ENCODE measurements at places on chromosomes 3 and 15. TPM values are rescaled to one million over a fixed set of nuclear protein-coding genes. Genes with fewer than 3 reads are reported as not detected.

DNA sequence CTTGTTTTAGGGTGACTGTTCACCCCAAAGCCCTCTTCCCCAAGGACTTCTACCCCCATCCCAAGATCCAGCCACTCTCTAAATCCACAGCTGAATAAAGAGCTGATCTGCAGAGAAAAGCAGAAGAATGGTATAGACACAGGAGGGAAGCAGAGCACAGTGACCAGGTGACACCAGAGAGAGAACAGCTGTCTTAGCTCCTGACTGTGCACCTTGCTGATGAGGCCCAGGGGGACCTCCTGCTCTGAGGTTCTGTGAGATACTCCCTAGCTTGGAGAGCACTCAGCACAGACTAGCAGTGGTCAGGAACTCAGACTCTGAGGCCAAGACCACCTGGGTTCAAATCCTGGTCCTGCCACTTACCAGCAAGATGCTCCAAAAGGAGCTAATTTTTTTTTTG, 17.7 kb downstream of the MCF2L2 start:
- no peak for DNase-seq

GRCh38 chr3:9183811-9184460, 65.5 kb downstream of the SRGAP3 start:
- no peak for DNase-seq

DUOX1 gene
- under 0.01 TPM for total RNA-seq

DNA sequence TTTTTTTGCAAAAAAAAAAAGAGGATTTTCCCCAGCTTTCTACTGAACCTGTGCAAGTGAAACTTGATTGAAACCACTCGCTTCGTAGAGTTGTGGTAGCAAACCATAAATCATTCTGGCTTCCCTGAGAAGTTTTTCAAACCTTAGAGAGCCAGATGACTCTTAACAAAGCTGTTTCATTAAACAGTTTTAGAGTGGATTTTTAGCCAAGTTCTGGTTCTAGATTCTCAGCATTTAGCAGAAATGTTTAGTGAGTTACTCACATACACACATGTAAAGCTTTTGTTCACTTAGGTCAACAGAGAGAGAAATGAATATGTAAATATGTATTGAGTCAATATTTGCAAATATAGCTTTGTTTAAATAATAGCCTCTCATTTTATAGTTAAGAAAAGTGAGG, 18.1 kb upstream of the CCR9 start:
- no peak for DNase-seq

All from osteoblast (primary cell).